ENCODE measurements at places on chromosomes 11 and 22.

DNA sequence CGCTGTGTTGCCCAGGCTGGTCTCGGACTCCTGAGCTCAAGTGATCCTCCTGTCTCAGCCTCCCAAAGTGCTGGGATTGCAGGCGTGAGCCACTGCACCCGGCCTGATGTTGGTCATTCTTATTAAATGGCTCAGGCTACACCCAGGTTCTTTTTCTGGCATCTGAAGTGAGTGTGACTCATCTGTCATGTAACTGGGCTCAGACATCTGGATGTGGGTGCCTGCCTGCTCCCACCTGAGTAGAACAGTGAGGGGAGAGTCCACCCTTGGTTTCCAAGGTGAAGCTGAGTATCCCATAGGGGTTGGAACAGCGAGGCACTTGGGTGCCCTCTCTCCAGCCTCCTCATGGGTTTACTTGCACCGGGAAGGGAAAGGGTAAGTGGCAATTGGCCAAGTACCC is 36.7 kb upstream of the EIF3D start:
- no peak for DNase-seq

- DNase-seq = no peak
These were observed 6.2 kb downstream of the CHORDC1 start for GRCh38 chr11:90216611-90217010.

DNA sequence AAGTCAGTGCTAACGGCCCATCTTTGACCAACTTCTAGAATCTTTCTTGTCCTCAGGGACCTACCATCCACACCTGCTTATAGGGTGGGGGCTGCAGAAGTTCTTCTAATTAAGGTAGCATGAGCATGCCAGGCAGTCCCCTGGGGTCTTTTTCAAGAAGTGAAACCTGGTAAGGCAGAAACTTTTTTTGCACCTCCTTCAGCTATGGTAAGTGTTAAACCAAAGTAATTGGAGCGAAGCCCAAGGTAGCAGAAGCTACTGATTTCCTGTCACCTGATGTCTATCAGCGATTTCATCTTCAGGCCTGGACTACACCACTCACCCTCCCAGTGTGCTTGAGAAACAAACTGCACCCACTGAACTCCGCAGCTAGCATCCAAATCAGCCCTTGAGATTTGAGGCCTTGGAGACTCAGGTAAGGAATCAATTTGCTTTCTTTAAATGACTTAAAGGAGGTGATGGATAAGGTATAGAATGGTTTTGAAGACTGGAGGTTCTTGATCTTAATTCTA is at the start of gene MS4A1:
Gene MS4A1 (plus strand): TSS at position 317 of the 512 bp plus-strand sequence. CDS start 6,528 bp downstream, outside the sequence.
- DNase-seq = peak; percentile 95

DNA sequence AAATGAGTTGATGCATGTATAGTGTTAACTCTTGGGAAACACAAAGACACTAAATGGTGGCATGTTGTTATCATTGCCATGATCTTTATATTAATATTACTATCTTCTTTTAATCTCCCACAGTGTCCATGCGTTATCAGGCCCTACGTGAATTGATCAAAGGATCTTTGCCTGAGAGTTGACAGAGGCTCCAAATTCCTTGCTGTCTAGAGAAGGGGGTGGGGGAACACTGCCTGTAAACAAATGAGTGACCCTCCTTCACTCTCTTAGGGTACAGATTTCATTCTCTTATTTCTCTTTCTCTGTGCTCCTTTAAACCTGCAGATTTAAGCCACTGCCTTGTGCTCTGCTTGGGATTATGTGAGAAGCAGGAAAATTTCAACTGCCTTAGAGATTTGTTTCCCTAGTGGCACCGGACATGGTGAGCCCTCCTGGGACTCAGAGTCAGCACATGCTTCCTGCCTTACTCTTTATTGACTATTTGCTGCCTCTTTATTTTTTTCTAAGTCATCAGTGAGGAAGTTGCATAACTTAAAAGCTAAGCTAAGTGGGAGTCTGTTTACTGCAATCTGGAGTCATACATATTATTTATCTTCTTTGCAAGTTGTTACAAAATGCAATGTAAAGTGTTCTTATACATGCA is 122.9 kb downstream of the MAML2 start:
- no peak for DNase-seq

- DNase-seq = no peak
These were observed 14.5 kb downstream of the ART5 start for GRCh38 chr11:3627291-3627690.

DNA sequence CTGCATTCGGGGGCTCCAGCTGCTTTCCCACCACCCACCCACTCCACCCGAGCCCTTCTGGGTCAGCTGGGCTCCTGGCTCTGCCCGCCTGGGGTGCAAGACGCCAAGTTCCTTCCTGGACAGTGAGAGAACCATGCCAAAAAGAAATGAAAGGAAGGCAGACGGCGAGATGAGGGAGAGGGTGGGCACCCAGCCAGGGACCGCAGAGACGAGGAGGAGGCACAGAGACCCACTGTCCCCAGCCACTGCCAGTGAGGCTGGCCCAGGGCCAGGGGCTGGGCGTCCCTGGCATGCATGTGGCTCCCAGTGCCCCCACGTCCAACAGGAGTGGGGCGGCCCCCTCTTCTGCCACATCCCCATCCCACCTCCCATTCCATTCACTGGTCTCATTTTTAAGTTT is 10.8 kb upstream of the CD81 start:
- no peak for DNase-seq

DNA sequence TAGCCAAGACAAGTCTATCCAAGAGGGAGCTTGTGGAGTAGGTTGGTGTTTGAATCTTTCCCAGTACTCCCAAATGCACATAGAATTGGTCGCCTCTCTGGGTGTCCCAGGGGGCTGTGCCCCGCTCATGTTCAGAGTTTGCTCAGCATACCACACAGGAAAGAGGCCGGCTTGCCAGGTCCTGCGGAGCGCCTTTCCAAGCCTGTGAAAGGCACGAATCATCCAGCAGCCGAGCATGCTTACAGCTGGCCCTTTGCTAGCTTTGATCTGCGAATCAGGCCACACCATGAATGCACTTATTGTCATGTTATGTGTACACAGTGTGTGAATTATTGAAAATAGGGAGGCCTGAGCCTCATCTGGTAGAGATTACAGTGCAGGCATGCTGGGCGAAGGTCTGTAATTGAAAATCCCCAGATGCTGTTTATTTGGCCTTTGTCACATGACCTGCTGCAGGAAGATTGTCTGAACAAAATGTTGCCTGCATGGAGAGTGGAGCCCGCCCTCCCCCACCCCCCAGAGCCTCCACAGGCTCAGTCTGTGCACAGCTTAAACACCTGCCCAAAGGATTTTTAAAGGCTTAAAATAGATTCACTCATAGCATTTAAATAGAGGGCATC is 163.3 kb upstream of the RASSF10 start:
- no peak for DNase-seq

- DNase-seq = no peak
These were observed 82.8 kb downstream of the C11orf91 start for GRCh38 chr11:33617672-33618350.

Data from naive B cell (primary cell).